ENCODE measurements at places on chromosomes 11 and 22.

GRCh38 chr22:42685941-42686653 lies 34.6 kb downstream of the A4GALT start:
- no peak for DNase-seq

DNA sequence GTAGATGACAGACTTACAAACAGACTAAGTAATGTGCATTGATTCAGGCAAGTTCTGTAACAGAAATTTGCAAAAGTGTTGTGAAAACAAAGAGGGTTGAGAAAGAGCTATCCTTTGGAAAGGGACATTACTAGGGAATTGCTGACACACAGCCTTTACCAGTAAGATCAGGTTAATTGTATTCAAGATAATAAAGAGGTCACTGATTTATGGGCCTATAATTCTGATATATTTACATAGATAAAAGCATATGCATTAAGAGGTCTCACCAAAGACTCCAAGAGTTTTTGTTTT lies 138.7 kb downstream of the MAML2 start:
- DNase-seq: no peak

DNA sequence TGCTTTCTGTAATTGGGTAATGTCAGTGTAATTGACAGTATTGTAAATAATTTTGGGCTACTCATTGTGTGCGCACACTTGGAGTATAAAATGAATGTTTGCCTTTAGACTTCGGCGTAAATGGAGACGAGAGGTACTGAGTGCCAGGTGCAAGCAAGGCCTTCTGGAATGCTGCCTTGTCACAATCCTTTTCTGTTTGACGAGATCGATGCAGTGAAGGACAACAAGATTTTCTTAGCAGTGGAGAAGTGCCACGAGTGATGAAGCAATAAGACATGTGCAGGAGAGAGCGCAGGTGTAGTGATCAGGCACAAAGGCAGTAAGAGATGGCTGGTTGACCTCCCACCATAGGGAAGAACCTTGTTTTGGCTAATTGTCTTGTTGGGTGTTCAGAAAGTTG lies 67.5 kb downstream of the DDX10 start:
- DNase-seq: no peak

DNA sequence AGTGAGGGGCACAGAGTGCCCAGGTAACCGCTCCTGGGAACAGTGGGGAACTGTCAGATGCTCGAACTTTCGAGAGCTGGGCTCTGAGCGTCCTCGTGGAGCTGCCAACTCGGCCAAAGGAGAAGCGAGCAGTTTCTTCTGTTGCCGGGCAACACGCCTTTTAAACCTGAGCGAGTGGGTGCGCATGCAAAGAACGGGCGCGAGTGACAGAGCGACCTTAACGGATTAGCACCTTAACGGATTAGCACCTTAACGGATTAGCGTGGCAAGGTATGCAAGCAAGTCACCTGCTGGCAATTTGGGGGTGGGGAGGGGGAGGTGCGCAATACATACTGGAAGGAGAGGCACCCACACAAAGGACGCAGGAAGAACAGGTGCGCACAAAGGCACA lies 61.8 kb upstream of the PRODH start:
- no peak for DNase-seq

GRCh38 chr11:15227011-15227410 lies 112.3 kb downstream of the INSC start:
- DNase-seq: no peak

- no peak for DNase-seq
Observed at GRCh38 chr22:44431256-44431655, 66.8 kb downstream of the RTL6 start.
